Stimulated activated CD4-positive, alpha-beta T cell treated with anti-CD3 and anti-CD28 coated beads, Interleukin-2, amount 100 ng/mL, for 48 hours (primary cell): ENCODE measurements at places on chromosomes 7 and 10.

DNA sequence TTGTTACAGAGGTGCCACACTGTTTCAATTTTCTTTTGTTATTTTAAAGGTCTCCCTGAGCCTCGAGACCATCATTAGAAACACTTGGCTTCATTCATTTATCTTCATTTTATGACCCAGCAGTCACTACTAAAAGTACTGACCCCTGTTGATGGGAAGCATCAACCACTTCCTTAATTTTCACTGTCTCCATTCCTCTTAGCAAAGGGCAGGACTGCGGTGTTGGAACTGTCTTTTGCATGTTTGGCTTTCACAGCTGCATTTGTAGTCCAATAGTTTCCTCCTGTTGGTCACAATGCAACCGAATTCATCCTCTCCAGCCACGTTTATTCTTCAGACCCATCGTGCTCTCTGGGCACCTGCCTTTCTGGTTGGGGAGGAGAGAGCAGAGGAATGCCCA is 46.7 kb upstream of the PDZD8 start:
- no peak for DNase-seq

DNA sequence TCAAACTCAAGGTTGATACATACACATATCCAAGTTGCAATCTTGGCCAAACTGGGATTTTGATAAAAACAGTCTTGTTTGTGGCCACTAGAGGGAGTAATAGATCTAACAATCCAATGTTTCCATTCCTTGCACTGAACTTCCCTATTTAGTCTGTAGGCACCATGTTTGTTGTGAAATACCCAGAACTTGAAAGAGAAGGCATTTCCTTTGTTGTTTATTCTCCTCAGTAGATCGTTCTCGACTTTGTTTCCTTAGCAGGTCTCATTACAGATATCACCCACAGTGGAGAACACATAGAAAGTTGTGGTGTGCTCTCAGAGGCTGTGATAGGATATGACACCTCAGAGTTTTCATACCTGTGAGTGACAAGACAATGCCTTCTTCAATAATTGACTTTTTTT is 70.3 kb upstream of the MXI1 start:
- DNase-seq, result no peak

DNA sequence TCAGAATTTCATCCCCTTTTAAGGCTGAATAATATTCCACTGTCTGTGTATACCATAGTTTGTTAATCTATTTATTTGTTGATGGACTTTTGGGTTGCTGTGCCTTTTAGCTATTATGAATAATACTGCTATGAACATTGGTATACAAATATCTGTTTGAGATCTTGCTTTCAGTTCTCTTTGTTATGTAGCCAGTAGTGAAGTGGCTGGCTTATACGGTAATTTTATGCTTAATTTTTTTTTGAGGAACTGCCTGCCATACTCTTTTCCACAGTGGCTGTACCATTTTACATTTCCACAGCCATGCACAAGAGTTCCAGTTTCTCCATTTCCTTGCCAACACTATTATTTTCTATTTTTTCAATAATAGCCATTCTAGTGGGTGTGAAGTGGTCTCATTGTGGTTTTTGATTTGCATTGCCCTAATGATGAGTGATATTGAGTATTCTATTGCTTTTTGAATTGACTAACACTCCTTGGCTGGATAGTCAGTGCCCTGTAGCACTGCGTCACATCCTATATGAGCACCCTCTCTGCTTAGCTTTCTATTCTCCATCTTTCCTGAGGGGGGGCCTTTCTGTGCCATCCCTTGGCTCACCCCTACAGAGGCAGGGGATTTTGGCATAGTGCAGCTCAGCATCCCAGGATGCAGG is 29.4 kb upstream of the RAPGEF5 start:
- DNase-seq, result no peak

DNA sequence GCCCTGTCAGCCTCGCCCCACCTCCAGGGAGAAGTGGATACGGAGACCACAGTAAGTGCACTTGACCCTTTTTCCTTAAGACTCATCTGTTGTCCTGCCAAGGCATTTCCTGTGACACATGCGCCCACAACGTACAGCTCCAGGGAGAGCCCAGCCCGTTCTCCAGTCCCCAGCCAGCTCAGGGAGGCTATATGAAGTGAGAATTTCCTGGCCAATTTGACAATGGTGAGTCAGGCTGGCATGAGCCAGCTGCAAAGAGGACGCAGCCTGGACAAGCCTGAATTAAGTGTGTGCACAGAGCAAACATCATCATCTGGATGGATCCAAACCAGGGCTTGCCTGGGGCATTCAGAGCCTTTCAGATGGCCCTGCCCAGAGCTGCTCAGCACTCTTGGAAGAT is 244.8 kb downstream of the KCNMA1 start:
- no peak for DNase-seq

- DNase-seq, result no peak
These were observed 14.2 kb upstream of the PRF1 start for GRCh38 chr10:70616761-70617160.

DNA sequence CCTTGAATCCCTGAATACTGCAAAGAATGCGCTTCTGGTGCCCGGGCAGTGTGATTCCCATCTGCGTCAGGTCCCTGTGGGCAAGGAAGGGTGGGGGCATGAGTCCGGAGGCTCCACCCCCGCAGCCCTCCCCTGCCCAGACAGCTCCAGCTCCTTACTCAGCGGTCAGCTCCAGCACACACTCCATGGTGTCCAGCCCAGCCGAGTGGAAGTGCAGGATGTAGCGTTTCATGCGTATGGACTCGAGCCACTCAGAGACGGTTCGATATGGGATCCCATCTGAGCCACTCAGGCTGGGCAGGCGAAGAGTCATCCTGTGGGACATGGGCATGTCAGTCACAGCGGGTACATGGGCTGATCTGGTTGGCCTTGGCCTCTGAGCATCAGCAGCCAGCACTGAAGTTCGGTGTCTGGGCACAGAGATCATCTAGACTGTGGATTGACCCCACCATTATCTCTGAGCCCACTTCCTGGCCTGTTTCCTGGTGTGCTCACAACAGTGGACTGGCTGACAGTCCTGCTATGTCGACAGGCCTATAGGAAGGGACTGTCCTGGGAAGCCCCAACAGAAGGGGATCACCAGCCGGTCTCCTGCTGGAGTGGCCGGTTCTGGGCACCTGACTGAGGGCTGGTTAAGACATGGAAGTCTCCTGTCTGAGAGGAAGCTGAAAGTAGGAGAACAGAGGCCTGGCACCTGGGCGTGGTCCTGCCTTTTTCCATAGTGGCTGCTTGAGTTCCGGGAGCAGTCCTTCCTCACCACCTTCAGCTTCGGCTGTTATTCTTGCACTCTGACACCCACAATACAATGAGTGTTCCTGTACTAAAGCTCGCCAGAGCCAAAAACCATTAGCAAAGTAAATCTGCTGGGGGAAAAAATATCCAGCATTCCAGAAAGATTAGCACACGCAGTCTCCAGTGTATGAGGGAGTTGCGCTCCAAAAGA is 10.6 kb downstream of the ZYX start:
- no peak for DNase-seq

- DNase-seq, result no peak
These were observed 695.4 kb downstream of the LRMDA start for GRCh38 chr10:76126607-76127527.

DNA sequence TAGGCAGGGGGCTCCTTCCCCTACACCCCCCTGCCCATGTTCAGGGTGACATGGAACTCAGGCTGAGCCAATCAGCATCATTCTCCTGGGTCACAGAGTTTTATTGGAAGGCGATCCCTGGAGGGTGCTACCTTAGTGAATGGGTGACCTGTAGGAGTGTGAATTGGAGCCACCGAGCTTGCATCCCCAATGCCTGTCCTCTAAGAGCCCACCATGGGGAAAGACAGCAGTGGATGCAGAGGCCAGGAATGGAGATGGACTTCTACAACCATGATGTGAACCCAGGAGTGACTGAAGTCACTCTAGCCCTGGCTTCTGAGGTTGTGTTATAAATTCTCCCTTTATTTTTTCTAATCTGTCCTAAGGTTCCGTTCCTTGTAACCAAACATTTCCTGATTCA is 89.4 kb downstream of the CCDC71L start:
- no peak for DNase-seq

DNA sequence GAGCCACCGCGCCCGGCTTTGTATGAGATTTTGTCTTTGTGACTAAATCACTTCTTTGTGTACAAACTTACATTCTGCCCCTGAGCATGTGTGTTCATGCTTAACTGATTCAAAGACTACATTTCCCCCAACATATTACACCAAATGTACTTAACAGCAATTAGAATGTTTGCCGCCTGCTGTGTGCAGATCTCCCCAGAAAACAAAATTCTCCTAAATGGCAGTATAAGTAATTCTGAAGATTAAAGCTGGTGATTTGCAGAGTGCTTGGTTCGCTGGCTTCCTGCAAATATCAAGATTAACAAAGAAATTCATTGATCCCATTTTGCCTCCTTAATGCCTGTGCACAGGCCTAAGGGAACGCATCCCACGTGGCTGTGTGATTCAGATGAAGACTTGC is 230.3 kb downstream of the GALNT17 start:
- DNase-seq, result no peak

- DNase-seq, result no peak
These were observed 246.1 kb downstream of the CREB5 start for GRCh38 chr7:28658381-28658780.

GRCh38 chr7:34723866-34724490 is 66.0 kb downstream of the NPSR1 start:
- no peak for DNase-seq

GRCh38 chr10:112912410-112912928 is 37.6 kb upstream of the TCF7L2 start:
- DNase-seq, result no peak

GRCh38 chr10:71290331-71290730 is 28.7 kb upstream of the SLC29A3 start:
- DNase-seq, result no peak

- no peak for DNase-seq
These were observed 409.3 kb downstream of the PARD3 start for GRCh38 chr10:34405611-34406462.

GRCh38 chr10:35716776-35717175 is 74.7 kb upstream of the FZD8 start:
- DNase-seq, result no peak

- no peak for DNase-seq
These were observed 34.2 kb upstream of the SH2B2 start for GRCh38 chr7:102252366-102252982.

DNA sequence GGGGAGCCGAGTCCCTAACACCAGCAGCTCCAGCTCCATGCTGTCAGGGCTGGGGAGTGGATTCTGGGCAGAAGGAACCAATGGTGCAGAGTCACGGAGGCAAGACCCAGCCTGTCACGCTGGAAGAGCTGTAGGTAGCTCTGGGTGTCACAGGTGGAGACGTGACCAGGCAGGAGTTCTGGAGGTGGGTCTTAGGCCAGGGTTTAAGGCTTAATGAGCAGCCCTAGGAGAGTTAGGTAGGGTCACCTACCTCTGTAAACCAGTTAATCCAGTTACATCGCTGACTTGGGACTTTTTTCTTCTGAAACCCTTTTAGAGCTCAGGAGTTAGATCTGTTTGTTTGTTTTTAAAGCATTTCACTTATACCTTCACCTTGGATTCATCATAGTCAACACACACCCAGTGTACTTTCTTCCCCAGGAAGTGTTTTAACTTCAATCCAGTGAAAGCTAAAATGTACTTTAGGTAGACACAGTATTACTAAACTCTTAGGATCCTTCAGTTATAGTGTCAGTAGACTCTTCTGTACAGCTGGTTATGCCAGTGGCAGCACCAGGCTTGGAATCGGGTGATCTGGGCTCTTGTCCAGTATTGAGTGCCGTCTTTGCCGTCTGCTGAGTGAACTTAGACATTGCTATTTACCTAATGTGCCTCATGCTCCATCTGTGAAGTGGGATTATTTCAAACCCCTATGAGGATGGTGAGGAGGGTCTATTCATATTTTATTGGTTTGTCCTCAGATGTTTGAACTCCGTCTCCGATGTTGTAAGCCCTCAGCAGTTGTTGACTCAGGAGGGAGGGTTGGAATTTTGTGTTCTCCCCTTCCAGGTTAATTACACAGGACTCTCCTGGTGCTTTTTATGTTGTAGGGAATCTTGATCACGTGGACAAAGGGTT is 31.0 kb downstream of the TACR2 start:
- DNase-seq, result no peak

DNA sequence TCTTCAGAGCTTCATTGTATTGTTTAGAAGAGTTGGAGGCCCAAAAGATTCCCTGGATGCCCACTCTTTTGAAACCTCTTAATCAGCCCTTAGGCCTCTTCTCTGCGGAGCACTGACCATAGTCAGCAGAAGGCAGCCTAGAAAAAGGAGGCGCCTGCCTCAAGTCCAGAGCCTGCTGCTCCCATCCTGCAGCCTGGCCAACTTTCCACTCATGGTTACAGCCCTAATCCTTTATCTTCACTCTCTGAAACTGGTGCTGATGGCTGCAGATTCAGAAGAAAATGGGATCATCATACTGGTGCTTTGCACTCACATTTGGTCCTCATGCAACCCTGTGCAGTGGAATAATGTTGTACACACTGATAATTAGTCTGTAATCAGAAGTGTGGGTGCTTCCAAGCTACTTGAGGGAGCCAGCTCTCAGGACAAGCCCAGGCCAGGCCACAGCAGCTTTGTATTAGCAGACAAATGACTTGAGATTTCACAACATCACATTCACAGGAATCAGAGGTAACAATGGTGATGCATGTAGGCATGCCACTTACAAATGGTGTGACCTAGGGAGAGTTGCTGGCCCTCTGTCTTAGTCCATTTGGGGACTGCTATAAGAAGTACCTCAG is 272.9 kb downstream of the GALNT17 start:
- no peak for DNase-seq

GRCh38 chr10:52780391-52781155 is 8.0 kb upstream of the MBL2 start:
- DNase-seq, result no peak

- DNase-seq, result no peak
These were observed 64.2 kb downstream of the TRIL start for GRCh38 chr7:28893888-28894287.

- DNase-seq, result no peak
These were observed 27.0 kb downstream of the BLNK start for GRCh38 chr10:96244354-96244753.

DNA sequence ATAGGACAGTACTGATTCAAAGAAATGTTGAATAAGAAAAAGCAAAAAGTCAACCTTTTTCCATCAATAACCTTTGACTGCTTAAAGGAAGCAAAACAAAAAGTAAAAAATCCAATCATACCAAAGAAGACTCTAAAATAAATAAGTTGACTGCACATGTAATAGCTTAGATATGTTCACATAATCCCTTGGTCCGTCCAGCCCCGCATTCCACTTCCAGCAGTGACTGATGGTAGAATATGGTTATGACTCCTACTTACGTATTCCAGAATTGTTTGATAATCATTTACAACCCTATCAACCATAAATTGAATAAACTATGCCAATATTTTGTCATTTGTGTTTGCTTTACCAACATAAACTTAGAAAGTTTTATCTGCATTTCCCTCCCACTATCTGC is 77.9 kb downstream of the CTNNA3 start:
- DNase-seq, result no peak

DNA sequence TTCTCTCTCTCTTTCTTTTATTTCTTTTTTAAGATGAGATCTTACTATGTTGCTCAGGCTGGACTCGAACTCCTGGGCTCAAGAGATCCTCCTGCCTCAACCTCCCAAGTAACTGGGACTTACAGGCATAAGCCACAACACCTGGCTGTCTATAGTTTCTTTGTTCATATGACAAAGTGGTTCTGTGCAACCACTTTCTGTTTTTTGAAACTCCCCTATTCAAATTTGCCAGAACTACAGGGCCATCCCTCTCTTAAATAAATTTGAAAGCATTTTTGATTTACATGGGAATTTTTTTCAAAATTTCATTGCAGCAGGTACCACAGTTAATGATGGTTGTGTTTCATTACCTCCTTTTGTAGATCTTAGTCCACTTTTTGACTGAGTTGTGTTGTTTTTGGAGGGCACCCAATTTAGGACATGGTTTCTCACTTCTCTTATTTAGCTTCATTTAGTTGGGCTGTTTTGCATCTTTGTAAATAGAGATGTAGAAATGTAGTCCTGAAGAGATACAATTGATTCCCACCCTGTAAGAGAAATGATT is 119.2 kb downstream of the LRRC4 start:
- no peak for DNase-seq
